ENCODE measurements at places on chromosomes 12 and 14. TPM values are rescaled to one million over a fixed set of nuclear protein-coding genes. Genes with fewer than 3 reads are reported as not detected.
A peak's percentile ranks its signal among the peaks of the same experiment; 100 is the strongest.

Gene SLC17A8
- not detected for total RNA-seq

Gene COX8C
- not detected for total RNA-seq

DNA sequence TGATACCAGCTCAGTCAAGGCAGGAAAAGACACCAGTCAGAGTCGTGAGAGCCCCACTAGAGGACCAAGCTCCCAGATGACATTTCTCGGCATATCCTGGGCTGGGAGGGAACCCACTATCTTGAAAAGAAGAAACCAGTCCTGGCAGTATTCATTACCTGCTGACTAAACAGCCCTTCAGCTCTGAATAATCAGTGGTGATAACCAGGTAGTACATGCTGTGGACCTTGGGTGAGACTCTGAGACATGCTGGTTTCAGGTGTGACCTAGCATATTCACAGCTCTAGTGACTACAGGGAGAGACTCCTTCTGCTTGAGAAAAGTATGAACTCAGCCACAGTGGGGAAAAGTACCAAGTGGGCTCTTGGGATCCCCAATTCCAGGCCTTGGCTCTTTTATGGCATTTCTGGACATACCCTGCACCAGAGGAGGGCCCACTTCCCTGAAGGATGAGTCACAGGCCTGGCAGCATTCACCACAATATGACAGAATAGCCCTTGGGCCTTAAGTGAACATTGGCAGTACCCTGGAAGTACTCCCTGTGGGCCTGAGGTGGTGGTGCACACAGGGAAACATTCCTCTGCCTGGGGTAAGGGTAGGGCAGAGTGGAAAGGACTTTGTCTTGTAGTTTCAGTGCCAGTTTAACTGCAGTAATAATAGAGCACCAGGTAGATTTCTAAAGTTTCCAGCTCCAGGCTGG lies 82.6 kb upstream of the SLC38A4 start:
- DNase-seq: peak; percentile 90

- no peak for DNase-seq
These were observed 432.6 kb downstream of the C12orf50 start for GRCh38 chr12:87596636-87597035.

- no peak for DNase-seq
These were observed 614.9 kb downstream of the SLC16A7 start for GRCh38 chr12:60210756-60211155.

DNA sequence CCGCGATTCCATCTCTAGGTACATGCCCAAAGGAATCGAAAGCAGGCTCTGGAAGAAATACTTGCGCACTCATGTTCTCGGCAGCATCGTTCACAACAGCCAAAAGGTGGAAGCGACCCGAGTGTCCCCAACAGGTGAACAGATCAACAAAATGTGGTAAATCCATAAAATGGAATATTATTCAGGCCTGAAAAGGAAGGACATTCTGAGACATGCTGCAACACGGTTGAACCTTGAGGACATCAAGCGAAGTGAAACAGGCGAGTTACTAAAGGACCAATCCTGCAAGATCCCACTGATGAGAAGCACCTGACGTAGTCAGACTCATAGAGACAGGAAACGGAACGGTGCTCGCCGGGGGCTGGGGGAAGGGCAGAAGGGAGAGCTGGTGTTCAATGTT lies 17.5 kb upstream of the DIO3 start:
- no peak for DNase-seq

- peak; percentile 58 for DNase-seq
These were observed 1.7 kb downstream of the HECTD1 start for GRCh38 chr14:31205681-31206535.

- no peak for DNase-seq
These were observed 71.0 kb downstream of the GNS start for GRCh38 chr12:64688219-64688618.
